ENCODE measurements at places on chromosomes 1 and 21. TPM values are rescaled to one million over a fixed set of nuclear protein-coding genes. Genes with fewer than 3 reads are reported as not detected.

DNA sequence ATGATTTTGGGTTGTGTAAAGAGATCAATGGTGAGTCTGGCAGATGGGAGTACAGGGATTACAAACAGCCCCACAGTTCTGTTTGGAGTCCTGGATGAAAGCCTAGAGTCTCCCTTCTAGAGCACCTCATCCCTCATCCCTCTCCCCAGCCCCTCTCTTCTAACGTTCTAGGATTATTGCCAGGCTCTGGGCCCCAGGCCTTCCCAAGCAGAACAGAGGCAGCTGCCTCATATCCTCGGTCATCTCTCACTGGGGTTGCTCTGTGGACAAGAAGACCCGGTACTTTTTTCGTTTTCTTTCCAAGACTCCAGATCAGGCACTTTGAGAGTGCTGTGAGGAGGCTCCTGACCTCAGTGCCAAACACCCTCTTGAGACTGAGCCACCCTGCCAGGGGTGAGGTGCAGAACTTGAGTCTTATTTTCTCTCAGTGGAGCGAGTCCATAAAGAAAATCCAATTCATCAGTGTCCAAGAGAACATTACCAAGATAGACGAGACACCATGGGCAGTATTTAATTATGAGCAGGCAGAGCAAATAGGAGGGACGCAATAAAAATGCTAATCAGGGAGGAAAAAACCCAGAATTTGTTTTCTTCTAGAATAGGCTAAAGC is 17.1 kb upstream of the KCND3 start:
- no peak for DNase-seq

GRCh38 chr1:108054396-108054795 is 89.4 kb upstream of the VAV3 start:
- no peak for DNase-seq

GRCh38 chr1:36320291-36320761 is 3.1 kb downstream of the EVA1B start:
- DNase-seq = no peak

DNA sequence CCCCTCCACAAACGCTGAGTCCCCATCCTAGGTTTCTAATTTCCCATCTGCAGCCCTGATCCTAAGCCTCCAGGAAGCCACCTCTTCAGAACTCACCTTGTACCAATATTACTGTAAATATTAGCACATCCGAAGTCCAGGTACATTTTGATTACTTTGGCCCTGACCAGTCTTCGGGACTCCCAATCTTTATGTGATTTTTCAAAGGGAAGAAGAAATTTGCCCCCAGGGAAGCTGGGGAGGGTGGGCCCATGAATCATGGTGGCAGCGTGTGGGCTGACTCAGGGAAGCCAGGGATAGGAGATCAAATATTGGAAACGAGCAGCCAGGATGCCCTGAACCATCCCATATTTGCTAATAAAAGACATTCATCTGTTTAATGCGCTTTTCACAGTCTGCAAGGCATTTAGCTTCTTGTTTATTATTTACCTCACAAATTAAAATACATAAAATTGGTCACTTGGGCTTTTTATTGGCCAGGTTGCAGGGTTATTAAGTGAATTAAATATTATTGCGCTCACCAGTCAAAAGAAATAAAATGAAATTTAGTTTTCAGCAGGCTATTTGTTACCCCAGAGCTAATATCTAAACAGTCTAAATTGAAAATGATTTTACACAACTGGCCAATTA is 46.6 kb downstream of the KIAA0040 start:
- DNase-seq = no peak

GRCh38 chr21:35390013-35390776 is 341.1 kb upstream of the RUNX1 start:
- no peak for DNase-seq

- no peak for DNase-seq
Observed at GRCh38 chr1:230048322-230048721, 18.7 kb upstream of the GALNT2 start.

GRCh38 chr1:9280015-9280860 is 12.5 kb upstream of the SPSB1 start:
- DNase-seq = peak; percentile 59

- DNase-seq = no peak
Observed at GRCh38 chr1:63124666-63125191, 197.6 kb upstream of the FOXD3 start.

GRCh38 chr1:56320464-56321149 is 258.8 kb downstream of the PLPP3 start:
- no peak for DNase-seq

DNA sequence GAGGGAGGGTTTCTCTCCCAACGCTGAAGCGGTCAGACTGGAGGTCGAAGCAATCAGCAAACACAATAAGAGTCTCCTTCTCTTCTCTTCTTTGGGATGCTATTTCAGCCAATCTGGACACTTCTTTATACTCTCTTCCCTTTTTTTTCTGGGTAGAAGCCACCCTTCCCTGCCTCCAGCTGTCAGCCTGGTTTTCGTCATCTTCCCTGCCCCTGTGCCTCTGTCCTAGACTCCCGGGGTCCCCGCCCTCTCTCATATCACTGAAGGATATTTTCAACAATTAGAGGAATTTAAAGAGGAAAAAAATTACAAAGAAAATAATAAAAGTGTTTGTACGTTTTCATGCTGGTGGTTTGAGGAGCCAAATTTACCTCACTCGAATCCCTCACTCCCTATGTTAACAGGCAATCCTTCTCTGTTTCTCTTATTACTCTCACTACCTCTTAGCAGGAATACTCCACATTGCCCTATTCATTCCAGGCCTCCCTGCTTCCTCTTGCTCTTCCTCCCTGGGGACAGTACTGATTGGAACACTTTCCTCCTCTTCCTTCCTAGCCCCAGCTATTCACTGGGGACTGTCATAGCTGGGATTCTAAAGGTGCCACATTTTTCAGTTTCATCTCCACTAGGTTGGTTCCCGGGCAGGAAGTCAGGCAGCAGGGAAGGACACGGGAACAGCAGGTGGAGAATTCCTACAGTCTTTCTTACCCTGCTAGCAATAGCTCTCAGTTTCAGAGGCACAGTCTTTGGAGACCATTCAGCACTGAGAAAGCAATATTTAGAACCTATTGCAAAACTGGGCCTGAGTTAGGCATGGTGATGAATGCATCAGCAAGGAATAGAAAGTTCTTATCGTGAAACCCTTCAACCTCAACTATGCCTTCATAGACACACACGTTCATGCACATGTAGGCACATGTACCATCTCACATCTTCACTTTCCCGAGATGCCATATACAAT is 288.0 kb downstream of the PBX1 start:
- DNase-seq = no peak

DNA sequence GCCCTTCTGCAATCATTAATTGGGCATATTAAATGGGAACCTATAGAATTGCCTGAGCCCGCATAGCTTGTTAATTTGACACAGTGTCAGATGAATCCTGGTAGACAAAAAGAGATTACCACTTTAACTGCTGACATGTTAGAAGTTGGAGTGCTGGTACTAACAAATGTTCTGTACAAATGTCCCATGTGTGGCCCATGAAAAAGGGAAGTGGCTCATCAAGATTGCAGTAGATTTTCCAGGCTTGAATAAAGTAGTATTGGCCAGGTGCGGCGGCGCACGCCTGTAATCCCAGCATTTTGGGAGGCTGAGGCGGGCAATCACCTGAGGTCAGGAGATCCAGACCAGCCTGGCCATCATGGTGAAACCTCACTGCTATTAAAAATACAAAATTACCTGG is 45.6 kb downstream of the GNPAT start:
- DNase-seq = no peak

- no peak for DNase-seq
Observed at GRCh38 chr1:8939362-8939995, 6.2 kb upstream of the CA6 start.

GRCh38 chr1:168330285-168330684 is 49.6 kb downstream of the TBX19 start:
- no peak for DNase-seq

DNA sequence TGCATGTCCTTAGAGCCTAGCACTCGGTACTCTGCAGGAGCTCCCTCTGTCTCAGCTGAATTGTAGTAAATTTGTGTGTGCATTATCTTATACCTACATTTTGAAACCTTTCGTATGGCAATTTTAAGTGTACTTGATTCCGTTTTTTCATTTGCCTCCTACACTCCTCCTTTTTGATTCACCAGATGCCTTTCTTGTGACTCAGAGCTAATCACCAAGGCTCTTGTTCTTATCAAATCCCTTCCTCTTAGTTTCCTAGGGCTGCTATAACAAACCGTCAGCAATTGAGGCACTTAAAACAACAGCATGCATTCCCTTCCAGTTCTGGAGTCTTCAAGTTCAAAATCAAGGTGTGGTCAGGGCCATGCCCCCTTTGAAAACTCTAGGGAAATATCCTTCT is 261.0 kb downstream of the ASTN1 start:
- DNase-seq = no peak

DNA sequence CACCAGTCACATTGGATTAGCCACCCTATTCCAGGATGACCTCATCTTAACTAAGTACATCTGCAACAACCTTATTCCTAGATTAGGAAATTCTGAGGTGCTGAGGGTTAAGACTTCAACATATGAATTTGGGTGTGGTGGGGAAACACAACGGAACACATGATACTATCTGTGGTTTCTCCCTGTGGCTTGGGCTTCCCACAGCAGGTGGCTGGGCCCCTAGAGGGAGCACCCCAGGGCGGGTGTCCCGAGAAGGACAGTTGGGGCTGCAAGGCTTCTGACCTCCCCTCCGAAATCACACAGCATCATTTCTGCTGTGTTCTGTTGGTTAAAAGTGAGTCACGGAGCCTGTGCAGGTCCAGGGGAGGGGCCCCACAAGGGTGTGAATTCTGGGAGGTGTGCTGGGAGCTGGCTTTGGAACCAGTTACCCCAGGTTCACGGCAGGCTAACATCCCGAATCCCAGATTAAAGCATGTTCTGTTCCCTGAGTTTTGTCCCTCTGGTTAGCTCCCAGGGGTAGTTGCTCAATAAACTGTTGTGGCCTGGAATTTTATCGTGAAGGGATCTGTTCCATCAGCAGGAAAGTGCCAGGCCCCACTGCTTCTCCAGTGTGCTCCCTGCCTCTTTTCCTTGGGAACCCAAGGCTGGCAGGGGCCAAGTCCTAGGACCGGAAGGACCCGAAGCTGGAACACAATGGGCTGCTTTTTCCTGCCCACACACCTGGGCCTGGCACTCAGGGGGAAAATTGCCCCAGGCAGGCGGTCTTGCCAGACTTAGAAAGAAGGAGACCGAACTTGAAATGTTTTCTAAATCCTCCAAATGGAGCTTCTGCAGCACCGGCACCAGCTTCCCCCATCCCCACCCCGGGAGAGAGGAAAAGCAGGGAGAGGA is 154.0 kb upstream of the WNT4 start:
- no peak for DNase-seq

DNA sequence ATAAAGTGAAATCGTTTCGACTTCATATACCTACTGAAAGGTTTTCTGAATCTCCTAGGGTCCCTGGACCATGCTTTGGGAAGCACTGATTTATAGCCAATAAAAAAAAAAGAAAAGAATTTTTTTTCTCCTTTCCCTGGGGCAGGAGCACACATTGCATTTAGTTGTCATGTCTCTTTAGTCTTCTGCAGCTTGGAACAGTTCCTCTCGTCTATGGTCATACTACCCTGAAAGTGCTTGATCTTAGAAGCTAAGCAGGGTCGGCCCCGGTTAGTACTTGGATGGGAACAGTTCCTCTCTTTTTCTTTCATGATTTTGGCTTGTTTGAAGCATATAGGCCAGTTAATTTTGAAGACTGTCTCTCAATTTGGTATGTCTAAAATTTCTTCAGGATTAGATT is 3.7 kb upstream of the SERPINC1 start:
- no peak for DNase-seq

DNA sequence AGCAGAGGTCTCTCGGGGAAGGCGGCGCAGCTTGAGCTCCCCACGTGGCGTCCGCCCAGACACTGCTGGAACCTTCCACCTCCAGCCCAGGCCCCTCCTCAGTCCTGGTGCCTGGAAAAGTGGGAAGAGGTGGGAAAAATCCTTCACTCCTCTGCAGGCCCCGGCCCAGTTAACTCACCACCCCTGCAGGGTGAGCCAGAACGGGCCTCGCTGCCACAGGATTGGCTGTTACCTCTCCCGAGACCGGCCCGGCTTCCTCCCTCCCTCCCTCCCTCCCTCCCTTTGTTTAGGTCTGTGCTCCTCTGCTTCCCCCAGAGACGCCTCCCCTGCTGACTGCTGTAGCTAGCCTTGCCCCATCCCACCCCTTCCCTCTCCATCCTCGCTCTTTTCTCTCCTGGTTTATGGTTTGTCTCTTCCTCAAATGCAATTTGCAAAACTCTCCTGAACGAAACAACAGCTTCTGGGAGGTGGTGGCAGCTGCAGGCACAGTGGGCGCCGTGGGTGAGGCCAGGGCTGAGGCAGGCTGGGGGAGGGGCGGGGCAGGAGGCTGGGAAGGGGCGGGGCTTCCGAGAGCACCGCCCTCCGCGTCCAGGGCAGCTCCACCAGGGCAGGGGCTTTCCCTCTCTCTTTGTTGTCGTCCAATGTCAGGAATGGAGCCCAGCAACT is 6.5 kb downstream of the CAPN9 start:
- peak; percentile 85 for DNase-seq

DNA sequence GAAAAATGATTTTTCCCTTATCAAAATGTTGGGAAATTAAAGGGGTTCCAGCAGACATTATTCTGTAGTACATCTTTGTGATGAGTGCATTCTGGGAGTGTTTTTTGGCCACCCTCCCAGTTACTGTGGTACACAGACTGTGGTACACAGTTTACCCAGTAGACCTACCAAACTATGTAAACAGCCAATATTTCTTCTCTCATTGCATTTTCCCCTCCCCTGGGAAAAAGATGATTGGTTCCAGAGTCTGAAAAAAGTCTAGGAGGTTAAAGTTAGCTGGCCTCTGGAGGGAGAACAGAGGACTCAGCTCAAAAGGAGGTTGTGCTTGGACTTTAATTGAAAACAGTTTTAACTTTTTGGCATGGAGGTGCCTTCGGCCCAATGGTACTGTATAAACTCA is 42.5 kb downstream of the PGM1 start:
- DNase-seq = no peak

- DNase-seq = no peak
Observed at GRCh38 chr1:186183970-186184628, 191.0 kb downstream of the TPR start.

The AMY1B gene
- 0.57 TPM for total RNA-seq

The TMEM125 gene
- 171 TPM for total RNA-seq

The DEDD gene
- total RNA-seq = 26.7 TPM

The KDM1A gene
- 56.7 TPM for total RNA-seq

The GIPC2 gene
- total RNA-seq = 3.5 TPM

Measured in upper lobe of left lung (tissue), 6 donors.